ENCODE measurements at places on chromosomes 5 and 9. TPM values are rescaled to one million over a fixed set of nuclear protein-coding genes. Genes with fewer than 3 reads are reported as not detected.

Gene GLRA1
- not detected for total RNA-seq

Gene MARCOL
- not detected for total RNA-seq

Gene TRIM23
- total RNA-seq: 7.8 TPM

Gene GPR21
- not detected for total RNA-seq

Gene QRFP
- not detected for total RNA-seq

Gene ESM1
- total RNA-seq: 16.4 TPM

Data from cardiac atrium fibroblast (primary cell).